ENCODE measurements at places on chromosomes 1 and 21.

DNA sequence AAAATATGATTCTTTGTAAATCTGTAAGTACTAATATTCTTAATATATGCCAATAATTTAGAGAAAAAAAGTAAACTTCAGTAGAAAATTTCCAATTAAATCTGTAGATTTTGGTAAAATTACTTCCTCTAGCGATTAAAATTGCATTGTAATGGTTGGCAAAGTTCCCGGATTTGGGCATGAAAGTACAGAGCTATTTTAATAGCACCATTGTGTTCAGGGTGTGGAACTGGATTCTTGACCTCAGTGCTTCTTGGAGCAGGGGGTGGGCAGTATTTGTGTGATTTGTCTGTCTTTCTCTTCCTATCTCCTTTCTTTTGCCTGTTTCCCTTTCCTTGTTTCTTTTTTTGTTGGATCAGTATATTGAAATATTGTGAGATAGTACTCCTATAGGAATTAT, 72.1 kb downstream of the DNM3 start:
- DNase-seq, result no peak

- DNase-seq, result no peak
These were observed 118.4 kb downstream of the KCNN3 start for GRCh38 chr1:154751690-154752089.

- DNase-seq, result no peak
These were observed 3.1 kb upstream of the HUNK start for GRCh38 chr21:31869750-31870149.

GRCh38 chr1:10633416-10633815, 158.7 kb downstream of the PEX14 start:
- DNase-seq, result no peak

DNA sequence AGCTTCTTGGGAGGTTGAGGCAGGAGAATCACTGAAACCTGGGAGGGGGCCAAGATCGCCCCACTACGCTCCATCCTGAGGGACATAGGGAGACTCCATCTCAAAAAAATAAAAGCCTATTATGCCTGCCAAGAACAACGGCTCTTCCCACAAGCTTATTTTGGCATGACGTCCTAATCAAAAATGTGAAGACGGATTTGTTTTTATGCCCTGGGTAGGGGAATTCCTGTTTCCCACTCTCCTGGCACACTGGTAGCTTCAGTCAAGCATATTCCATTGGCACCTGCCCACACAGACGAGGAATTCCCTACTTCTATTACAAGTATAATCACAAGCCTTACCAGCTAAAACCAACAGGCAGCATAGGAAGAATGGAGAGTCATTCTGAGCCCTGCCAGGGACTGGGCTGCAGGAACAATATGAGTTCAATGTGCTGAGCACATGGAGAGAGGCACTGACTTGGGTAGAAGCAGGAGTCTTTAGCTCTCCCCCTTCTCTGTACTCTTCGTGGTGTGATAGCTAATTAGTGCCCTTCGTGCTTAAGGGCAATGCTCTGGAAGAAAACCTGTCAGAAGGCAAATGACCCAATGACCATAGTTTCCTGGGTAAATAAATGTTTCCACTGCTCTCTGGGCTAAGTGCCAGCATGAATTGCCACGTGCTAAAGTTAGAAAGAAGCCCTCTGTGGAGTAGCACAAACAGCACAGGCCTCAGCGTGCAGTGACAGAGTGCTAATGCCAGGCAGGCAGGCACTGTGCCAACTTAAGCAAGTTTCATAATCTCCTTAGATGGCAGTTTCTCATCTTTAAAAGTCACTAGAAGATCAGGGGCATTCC, 16.8 kb downstream of the TNFSF4 start:
- DNase-seq, result no peak

GRCh38 chr1:216194721-216195120, 228.5 kb downstream of the USH2A start:
- no peak for DNase-seq

DNA sequence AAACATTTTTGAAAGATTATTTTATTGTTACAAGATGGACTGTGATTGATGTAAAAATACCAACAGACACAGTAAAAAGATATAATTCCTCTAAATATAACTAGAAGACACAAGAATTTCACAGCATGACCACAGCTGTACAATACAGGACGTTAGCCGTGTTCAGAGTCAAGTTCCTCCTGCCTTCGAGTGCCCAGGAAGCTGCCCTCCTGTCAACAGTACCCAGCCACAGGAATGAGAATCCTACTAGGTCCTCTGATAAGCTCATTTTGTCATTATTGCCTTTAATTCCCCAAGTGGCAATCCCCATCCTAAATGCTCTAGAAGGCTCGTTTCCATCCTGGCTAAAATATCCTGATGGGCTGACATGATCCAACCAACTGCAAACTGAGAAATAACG, 16.4 kb upstream of the CAPN2 start:
- no peak for DNase-seq

GRCh38 chr1:22645931-22646330, 2.5 kb downstream of the C1QC start:
- DNase-seq, result no peak

- no peak for DNase-seq
These were observed at the start of gene MMEL1 for GRCh38 chr1:2632561-2633361. TSS of gene MMEL1 (minus strand) at chr1:2633016. CDS start at chr1:2629484, 3,532 bp downstream.

DNA sequence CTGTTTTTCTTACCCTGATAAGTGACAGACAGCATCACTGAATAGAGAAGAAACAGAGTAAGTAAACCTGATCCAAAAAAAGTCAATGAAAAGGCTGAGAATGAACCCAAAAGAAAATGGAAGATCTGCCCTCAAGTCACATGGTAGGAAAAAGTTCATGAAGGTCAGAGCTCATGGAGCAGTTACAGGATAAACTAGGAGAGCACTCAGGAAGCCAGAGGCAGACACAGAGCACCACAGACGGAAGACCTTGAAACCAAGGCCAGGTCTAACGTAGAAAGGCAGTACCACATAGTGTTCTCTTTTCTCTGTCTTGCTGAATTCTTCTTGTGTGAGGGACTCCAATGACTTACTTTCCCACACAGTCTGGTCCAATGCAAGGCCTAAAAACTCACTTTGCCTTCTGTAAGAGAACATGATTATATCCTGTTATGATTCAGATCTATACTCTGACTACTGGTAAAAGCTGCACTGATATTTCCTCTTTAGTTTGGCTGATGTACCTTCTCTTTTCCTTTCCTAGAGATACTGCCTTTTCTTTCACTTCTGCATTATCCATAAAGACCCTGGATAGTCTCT, 40.8 kb downstream of the RTCA start:
- no peak for DNase-seq

- no peak for DNase-seq
These were observed 5.1 kb downstream of the KCNJ15 start for GRCh38 chr21:38261851-38262250.

- DNase-seq, result no peak
These were observed 11.7 kb downstream of the PDIK1L start for GRCh38 chr1:26122988-26123973.

GRCh38 chr1:202063093-202063492, 52.7 kb downstream of the ELF3 start:
- no peak for DNase-seq

- no peak for DNase-seq
These were observed 25.0 kb downstream of the KRTAP24-1 start for GRCh38 chr21:30257773-30258172.

DNA sequence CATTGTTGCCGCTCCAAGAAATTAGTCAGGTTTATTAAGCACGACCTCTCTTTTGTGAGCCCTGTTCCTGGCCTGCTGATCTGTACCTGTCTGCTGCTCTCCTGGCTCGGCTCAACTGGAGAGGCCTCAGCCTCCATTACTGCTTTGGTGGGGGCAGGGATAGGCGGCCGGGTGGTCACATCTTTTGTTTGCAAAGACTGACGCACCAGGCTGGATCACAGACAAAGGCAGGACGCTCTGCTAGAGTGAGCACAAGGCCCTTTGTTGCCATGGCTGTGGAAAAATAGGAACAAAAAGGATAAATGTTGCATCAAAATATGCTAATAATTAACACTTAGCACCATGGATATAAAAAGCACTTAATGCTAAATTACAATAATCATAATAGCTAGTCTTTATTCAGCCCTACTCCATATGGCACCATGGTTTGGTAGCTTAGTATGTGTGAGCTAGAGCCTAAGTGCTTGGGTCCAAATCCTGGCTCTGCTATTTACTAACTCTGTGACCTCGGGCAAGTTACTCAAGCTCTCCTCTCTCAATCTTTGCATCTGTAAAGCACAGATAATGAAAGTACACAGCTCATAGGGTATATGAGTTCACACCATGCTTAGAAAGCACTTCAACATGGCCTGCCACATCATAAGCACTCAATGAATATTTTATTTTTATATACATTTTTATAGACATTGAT, 28.9 kb upstream of the HPDL start:
- no peak for DNase-seq

DNA sequence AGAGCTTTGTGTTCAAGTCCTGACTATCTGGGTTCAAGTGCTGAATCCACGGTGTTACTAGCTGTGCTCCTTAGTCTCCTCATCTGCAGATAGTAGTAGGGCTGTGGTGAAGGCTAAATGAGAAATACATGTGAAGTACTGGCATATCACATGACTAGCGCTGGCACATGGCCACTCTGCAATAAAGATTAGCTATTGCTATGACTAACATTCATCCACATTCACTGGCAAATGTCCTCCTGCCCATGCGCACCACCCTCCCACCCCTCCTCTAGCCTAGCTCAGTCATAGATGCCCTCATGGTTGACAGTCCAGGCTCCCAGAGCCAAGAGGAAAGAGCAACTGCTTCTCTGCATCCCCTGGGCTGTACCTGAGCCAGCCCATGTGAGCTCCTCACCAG, 8.5 kb upstream of the COL8A2 start:
- no peak for DNase-seq

- DNase-seq, result no peak
These were observed 431.4 kb downstream of the BRINP3 start for GRCh38 chr1:190046231-190046630.

DNA sequence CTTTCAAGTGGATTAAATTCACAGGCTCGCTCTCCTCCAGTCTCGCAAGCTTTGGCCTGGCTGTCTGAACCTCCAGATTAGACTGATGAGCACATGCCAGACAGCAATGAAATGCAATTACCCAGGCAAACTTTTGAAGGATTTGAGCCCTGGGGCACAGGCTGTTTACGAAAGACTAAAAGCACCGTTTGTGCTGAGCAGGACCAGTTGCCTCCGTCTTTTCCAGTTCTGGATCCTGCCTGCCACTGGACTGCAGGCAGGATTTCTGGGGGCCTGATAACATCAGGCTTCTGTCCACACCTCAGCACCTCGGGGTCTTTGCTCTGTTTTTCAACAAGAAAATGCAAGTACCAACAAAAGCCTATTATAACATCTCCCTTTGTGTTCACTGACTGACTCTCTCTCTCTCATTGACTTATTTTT, 145.7 kb downstream of the CLIC6 start:
- DNase-seq, result no peak

- no peak for DNase-seq
These were observed 59.6 kb downstream of the XPR1 start for GRCh38 chr1:180691322-180691913.

DNA sequence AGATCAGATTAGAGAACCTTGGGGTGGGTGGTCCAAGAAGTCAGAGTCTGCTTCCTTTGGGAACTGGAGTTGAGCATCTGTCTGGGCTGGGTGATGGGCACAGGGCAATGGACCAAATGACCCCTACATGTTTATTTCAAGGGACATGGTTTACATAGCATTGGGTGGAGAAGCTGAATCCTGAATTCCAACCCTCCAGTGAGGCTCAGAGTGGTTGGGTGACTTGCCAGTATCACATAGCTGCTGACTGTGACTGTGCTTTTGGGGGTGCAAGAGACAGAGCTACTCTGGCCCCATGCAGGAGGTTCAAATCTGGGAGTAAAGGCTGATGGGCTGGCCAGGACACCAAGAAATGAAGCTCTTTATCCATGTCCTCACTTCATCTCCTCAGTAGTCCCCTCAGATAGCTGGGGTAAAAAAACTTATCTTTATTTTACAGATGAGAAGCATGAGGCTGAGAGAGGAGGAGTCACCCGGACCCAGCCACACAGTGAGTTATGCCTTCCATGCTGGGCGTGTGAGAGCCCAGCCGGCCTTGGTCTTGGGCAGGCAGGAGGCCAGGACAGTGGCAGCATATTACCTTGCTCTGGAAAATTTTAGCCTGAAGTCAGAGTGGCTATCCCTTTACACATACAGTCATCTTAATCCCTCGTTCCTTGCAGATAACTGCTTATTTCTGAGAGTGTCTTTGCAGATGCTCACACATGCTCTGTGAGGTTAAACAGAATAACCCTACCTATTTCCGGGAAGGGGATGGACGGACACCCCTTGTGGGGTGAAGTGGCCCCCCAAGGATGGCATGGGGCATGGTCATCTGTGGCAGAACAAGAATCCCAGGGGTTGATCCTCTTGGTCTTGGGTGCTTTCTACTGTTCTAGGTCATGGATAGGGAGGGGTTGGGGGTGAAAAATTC, 2.8 kb upstream of the SERINC2 start:
- no peak for DNase-seq

DNA sequence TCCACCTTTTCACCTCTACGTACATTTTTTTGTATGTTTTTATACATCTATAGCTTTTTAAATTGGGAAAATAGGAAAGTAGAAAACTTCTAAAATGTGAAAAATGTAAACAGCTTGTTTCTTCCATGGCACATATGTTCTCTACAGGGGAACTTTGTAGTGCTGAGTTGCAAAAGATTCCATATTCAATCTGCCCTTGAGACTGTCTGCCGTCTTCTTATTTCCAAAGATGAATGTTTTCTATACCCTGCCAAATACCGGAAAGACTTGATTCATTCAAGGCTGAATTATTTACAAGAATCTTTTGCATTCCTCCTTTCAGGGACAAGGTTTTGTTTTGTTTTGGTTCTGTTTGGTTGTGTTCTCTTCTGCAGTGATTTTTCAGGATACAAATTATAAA, 1334.5 kb upstream of the ADGRL4 start:
- no peak for DNase-seq

- DNase-seq, result peak; percentile 48
These were observed 1.0 kb downstream of the GALNT2 start for GRCh38 chr1:230067871-230068620.

- peak; percentile 95 for DNase-seq
These were observed 32.0 kb upstream of the BTG2 start for GRCh38 chr1:203273206-203273868.

- no peak for DNase-seq
These were observed 4.5 kb downstream of the LEFTY2 start for GRCh38 chr1:225936523-225936922.

DNA sequence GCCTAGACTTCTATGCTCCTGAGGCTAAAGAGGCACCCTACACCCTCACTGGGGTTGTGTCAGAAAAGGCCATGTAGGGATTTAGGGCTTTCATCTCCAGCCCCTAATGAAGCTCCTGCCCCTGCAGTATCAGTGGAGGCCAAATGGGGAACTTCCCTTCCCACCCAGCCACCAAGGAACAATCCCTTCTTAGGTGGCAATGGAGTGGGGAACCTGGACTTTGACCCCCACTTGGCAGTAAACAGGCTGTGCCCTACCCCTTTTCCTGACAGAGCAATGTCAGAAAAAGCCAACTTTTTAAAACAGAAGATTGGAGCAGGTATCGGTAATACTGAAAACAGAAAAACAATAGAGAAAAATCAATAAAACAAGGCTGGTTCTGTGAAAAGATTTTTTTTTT, 35.5 kb upstream of the SLC19A2 start:
- DNase-seq, result no peak

Data from stimulated activated CD4-positive, alpha-beta T cell treated with anti-CD3 and anti-CD28 coated beads, Interleukin-2, amount 100 ng/mL, for 24 hours (primary cell).